DMS153 (cell line): ENCODE measurements at places on chromosomes 7 and 10.

GRCh38 chr7:105210721-105211205 is 178.0 kb downstream of the SRPK2 start:
- no peak for DNase-seq

DNA sequence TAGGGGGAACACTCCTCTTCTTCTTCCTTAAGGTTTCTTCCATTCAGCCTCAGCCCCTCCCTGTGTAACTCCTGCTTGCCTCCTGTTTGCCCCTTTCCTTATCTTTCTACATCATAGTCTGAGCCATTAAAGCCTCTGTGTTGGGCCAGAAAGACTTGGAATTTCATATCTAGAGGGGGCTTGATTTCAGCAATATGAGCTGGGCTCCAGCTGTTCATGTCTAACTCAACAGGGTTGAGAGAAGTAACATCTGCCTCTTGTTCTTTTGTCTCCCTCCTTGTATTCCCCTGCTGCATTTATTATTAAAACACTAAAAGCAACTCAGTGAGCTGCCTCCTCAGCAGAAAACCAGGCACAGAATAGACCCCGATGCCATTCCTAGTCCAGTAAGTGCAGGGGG is 17.6 kb downstream of the SEC24C start:
- DNase-seq, result no peak

DNA sequence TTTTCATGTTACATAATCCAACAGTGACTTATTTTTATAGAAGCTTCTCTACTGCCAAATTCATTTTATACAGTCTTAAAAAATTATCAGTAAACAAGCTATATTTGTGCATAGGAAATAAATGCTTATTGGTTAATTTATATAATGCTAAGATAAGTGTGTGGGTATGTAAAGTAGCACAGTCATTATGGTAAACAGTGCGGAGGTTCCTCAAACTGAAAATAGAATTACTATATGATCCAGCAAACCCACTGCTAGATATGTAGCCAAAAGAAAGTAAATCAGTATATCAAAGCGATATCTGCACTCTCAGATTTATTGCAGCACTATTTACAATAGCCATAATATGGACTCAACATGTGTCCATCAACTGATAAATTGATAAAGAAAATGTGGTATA is 71.1 kb downstream of the ATRNL1 start:
- no peak for DNase-seq

- no peak for DNase-seq
These were observed 52.1 kb downstream of the MPP7 start for GRCh38 chr10:28250782-28251181.

DNA sequence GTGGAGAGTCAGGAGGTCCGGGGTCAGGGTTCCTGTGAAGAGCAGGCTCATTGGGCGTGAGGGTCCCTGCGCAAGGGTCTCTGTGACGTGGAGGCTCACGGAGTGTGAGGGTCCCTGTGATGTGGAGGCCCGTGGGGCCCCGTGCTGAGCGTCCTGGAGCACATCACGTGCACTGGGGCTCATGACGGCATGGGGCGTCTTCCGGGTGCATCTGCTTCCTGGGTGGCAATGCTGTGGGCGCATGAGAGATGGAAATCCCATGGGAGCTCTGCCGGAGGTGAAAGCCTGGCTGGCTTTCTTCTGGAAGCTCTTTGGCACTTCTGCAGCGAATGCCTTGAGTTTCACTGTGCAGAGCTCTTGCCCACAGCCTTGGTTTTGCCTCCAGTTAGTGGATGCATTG is 71.4 kb downstream of the WDR37 start:
- no peak for DNase-seq

DNA sequence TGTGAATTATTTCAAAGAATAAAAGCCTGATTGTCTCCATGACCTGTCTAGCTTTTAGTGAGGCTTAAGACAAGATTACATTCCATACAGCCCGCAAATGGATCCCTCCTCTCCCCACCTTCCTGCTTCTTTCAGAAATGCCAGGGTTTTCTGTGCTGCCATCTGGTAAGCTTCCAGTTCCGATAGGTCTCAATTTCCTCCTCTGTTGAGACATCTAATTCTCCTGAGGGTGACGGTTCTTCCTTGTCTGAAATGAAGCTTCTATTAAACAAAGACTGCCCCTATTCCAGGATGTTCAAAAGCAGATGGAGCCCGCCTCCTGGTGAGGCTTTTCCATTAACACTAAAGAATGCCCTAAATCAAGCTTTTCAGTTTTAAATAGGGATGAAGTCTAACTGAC is 295.6 kb downstream of the PTPRN2 start:
- no peak for DNase-seq

- DNase-seq, result peak; percentile 65
These were observed 80.9 kb upstream of the DYNC1I1 start for GRCh38 chr7:95691464-95691863.

DNA sequence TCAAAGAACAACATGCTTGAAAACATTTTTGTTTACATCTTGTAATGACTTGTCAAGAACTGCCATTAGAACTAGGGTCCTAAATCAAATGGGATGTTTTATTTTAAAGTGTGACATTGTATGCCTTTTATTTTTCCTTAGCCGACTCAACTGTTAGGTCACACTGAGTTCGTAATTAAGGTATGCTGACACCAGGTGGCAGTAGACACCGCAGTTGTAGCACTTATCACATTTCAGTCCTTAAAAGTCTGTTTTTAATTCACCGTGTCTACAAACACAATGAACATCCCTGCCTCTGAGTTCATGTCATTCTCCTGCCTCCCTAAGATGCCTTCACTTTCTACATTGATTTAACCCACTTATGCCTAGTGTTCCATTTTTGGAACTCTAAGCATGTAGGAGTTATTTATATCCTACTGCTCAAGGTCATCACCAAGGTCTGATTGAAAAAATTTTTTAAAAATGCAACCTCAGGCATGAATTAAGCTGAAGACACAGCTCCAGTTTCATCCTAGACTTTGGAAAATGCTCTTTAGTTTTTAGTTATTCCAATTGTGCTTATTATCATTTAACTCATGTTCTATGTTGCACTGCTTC is 186.1 kb downstream of the BMPER start:
- DNase-seq, result peak; percentile 21

DNA sequence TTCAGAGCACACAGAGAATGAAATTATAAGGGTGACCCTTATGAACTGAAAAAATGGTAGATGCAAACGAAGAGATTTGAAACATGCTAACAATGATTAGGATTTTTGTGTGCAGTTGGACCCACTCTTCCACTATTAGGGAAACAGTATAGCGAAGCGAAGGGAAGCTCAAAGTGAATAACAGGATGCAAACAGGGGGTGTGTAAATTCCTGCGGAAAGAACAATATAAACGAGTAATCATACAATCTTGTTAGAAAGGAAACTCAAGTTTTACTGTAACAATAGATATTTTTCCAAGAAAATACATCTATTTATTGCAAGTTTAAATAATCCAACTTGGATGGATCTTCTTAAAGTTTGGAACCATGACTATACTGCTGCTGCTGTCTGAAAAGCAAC is 14.7 kb downstream of the AHR start:
- no peak for DNase-seq

GRCh38 chr7:20542594-20542993 is 72.9 kb upstream of the ABCB5 start:
- DNase-seq, result no peak
